ENCODE measurements at places on chromosomes 11 and 22. TPM values are rescaled to one million over a fixed set of nuclear protein-coding genes. Genes with fewer than 3 reads are reported as not detected.

DNA sequence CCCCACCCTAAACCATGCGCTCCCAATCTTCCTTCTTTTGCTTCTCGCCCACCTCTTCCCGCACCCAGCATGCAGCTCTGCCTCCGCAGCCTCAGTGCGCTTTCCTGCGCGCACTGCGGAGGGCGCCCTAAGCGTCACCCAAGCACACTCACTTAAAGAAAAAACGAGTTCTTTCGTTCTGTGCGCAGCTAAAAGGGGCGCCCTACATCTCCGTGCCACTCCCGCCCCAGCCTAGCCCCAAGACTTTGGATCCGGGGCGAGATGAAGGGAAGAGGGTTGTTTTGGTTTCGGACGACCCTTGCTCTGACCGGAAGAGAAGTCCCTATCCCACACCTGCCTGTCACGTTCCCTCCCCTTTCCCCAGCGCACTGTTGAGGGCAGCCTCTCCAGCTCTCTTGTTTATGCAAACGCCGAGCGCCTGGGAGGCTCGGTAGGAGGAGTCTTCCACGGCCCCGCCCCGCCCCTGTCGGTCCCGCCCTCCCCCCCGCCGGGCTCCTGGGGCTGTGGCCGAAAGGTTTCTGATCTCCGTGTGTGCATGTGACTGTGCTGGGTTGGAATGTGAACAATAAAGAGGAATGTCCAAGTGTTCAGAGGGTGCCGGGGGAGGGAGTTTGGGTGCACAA, 5.3 kb downstream of the VSIG2 start:
- peak; percentile 42 for DNase-seq

DNA sequence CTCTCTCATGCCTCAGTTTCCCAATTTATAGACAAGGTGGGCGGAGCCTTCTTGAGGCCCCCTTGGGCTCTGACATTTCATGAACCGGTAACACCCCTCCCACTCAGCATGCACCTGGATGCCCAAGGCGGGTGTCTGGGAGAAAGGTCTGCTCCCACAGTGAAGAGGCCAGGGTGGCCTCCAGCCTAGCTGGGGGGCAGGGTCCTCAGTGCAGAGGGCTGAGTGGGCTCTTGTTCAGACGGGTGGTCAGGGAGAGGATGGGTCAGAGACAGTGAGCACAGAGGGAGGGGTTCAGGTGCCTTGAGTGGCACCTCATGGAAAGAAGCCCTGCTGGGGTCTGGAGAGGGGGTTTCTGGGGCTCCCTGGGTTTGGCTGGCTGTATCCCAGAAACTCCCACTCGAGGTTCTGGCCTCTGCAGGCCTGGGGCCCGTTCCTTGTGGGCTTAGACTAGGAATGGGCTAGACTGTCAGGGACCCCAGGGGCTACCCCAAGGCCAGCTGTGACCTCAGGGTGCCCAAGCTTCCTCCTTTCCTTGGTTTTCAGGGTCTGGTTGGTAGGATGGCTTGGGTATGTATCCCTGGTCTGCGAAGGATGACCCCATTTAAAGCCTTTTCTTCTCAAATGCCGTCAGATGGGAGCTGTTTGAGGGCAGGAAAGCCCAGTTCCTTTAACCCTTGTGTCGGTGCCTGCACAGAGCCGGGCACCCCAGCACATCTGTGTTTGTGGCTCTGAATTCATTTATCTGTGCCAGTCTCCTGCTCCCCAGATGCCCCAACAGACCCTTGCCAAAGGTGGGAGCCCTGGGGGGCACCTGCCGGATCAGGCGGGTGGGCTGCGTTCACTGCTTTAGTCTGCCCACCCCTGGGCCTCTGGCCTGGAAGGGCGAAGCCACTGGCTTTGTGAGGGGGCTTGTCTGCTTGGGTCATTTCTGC, 1.2 kb downstream of the SYNGR1 start:
- DNase-seq: no peak

- DNase-seq: no peak
Observed at GRCh38 chr22:32385681-32386080, 26.4 kb downstream of the RTCB start.

Gene CD82
- 113 TPM for total RNA-seq

- DNase-seq: no peak
Observed at GRCh38 chr11:123354371-123354975, 75.6 kb upstream of the GRAMD1B start.

Gene TTC28
- 7.1 TPM for total RNA-seq

- DNase-seq: no peak
Observed at GRCh38 chr22:49350441-49351121, 477.1 kb downstream of the BRD1 start.

Gene VSIG2
- total RNA-seq: 9.7 TPM

Gene NXPE4
- total RNA-seq: not detected

GRCh38 chr11:130115218-130115617, 44.4 kb upstream of the ST14 start:
- no peak for DNase-seq

DNA sequence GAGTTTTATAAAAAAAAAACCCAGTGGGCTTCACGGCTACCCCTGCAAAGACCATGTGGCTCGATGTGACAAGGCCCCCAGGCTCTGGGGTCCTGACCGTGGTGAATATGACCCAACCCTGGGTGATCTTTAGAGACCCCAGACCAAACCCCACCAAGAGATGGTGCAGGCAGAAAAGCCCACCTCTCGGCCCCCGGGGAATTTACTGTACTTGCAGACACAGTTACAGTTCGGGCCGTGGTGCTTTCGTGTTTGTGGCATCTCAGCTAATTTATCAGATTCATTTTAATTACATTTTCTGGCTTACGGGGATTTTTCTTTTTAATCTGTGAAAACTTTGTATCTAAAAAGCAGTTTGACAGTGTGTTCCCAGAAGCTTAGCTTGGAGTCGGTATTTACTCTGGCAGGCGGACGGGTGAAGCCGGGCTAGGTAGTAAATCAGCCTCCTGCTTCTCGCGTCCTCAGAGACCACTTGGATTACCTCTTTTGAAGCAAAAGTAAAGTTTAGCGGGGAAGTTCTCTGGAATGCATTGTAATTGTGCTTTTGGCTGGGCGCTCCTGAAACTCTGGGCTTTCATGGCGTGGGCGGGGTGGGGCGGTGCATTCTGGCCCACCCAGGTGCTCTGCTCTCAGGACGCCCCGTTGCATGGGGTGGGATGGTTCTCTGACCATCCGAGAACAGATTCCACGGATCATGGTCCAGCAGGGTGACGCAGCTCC, 25.3 kb downstream of the ANO1 start:
- no peak for DNase-seq

Gene APOA4
- not detected for total RNA-seq

DNA sequence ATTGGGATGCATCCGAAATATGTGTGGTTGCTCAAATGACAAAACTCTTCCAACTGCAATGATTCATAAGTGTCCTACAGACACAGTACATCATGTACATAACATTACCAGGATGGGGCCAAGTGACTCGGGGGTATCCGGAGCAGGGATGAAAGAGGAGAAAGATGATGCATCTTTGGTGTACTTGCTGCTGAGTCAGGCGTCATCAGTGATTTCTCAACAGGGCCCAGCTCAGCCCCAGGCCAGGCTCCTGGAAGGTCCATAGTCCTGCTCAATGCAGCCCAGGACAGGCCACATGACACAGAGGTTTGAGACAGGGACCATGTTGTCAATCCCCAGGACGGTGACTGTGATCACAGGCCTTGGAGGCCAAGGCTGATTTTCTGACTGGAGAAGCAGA, 59.3 kb downstream of the GGTLC2 start:
- no peak for DNase-seq

DNA sequence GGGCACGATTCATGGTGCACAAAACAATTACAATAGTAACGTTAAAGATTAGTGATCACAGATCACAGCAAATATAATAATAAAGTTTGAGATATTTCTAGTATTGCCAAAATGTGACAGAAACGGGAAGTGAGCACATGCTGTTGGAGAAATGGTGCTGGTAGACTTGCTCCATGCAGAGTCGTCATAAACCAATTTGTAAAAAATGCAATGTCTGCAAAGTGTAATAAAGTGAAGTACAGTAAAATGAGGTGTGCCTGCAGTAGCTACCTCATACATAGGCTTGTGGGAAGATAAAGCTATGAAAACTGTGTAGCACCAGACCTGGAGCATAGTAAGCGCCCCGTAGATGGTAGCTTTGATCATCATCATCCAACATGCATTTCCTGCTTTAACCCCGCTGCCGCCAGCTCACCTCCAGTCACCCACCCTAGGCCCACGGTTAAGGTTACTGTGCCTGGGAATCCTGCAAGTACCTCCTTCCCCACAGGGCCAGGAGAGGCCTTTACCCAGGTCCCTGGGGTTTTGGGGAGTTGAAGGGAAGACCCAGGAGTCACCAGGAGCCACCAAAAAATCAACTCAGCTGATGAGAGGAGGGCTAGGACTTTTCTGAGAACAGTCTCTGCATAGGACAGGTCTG, 59.2 kb downstream of the MYO7A start:
- no peak for DNase-seq

- no peak for DNase-seq
Observed at GRCh38 chr11:117978991-117979390, 7.2 kb upstream of the IL10RA start.

Gene BIRC3
- total RNA-seq: 6.4 TPM

DNA sequence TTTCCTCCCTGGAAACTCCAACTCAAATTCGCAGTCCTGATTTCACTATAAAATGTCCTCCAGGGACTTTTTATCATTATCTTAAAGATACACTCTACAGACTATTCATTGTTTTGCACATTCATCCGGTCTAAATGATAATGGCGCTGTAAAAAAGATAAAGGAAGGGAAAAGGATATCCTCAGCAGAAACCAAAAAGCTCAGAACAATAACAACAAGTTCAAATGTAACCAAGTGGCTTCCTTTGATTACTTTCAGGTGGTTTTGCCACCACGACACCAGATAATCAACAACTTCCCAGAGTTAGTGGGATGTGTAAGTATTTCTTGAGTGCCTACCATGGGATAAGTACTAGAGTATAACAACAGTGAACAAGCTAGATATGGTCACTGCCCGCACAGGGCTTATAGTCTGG, 26.3 kb downstream of the PRCP start:
- DNase-seq: no peak

Gene CHRM1
- total RNA-seq: not detected

Gene TEX54
- not detected for total RNA-seq

DNA sequence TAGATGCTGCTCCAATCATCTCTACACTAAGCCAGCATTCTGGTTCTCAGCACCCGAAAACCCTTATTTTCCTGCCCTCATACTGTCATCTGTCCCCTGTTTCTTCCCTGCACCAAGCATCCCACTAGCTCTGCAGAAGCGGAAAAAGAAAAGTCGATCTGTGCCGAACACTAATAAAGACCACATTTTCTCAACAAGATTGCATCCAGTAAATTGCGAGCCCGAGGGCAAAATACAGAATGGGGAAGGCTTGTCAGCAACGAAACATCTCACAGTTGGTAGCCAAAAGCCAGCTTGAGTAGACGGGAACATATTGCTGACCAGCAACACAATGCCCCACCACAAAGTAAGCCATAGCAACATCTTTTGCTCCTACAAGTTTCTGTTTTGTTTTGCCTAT, 227.4 kb downstream of the CADM1 start:
- DNase-seq: no peak

DNA sequence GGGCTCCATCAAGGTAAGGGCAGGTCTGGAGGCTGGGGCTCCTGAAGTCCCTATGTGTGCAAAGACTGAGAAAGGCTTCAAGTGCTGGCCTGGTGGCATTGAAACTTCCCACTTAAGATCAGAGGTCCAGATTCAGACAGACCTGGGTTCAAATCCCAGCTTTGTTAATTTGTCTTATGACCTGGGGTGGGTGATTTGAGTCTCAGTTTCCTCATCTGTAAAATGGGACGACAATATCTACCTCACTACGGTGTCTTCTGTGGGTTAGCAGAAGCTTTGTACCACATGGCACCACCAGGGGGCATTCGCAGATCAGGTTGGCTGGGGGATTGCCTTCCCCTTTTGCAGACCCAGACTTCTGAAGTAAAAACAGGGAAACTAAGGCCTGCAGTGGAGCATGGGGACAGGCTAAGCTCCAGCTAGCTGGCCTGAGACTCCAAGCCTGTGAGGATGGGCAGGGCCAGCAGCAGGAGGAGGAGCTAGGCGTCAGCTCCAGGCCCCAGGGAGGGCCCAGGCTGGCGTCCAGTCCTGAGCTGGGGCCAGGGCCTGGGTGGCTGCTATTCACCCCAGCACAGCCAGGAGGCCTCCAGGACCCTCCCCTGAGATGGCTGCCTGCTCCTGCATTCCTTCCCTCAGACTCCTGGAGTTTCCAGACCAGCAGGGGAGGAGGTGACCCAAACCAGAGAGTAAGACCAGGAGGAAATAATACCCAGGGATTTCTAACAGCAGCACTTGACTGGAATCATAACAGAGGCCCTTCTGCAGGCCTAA, 1.5 kb downstream of the CASTOR1 start:
- peak; percentile 51 for DNase-seq

Gene OPCML
- total RNA-seq: not detected

- no peak for DNase-seq
Observed at GRCh38 chr11:34787348-34787747, 128.8 kb downstream of the APIP start.

DNA sequence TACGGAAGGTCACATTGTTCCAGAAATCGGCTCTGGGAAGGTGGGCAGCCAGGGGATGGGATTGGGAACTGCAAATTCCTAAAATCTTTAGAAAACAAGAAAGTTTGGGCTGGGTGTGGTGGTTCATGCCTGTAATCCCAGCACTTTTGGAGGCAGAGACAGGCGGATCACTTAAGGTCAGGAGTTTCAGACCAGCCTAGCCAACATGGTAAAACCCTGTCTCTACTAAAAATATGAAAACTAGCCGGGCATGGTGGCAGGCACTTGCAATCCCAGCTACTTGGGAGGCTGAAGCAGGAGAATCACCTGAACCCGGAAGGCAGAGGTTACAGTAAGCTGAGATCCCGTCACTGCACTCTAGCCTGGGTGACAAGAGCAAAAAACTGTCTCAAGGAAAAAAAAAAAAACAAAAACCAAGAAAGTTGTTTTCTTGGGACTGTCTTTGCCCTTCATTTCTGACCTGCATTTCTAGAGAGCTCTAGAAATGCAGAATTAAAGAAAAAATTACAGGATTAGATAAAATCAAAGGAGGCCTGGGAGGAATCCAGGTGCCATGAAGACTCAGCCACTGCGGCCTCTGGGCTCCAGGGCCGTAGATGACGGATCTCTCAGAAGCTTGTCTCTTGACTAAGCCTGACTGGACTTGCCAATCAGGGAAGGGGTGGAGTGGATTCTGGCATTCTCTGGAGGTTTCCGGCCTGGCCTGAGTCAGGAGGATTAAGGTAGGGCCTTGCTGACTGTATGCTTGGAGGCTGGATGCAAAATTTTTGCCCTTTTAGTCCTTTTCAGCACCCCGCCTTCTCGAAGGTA, 5.3 kb upstream of the MALAT1 start:
- DNase-seq: no peak

Gene BIK
- total RNA-seq: 12.0 TPM

DNA sequence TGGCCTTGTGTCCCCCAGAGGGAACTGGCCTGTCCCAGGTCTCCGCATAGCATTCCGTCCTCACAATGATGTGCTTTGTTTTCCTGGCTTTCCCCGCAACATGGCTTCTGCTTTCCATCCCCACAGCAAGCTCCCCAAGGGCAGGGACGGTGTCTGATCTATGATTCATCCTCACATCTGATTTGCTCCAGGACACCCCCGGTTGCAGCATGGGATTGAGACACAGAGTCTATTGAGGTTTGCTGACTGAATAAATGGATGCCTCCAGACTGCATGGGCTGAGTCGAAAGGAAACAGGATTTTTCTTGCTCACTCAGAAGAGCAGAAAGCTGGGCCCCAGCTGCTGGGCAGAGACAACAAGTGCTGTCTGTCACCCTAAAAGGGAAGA, 40.2 kb downstream of the LMO1 start:
- DNase-seq: no peak

- DNase-seq: no peak
Observed at GRCh38 chr11:28606930-28607329, 498.7 kb downstream of the METTL15 start.

Gene ARHGAP1
- total RNA-seq: 41.4 TPM

All from esophagus squamous epithelium (tissue), 5 donors.